ENCODE measurements at places on chromosomes 7 and 10.

- DNase-seq = peak; percentile 58
These were observed 247.3 kb downstream of the SEMA3A start for GRCh38 chr7:83947260-83947659.

GRCh38 chr7:106584914-106585759 is 75.8 kb downstream of the CCDC71L start:
- no peak for DNase-seq

DNA sequence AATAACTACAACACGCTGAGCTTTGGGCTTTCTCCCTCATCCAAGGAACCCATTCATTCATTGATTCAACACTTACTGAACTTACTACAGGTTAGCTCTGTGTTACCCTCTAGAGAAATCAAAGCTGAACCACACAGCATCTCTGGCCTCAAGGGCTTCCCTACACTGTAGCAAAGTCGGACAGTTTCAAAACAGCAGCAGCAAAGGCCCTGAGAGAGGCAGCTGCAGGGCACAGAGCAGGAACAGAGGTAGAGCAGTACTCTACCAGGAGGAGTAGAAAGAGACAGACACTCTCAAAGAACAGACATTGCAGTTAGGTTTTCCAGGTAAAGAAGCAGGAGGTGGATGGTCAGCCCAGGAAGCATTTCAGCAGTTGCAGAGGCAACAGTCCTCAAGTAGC is 16.1 kb downstream of the DOCK4 start:
- no peak for DNase-seq

- no peak for DNase-seq
These were observed 577.7 kb upstream of the AUTS2 start for GRCh38 chr7:69020536-69020935.

DNA sequence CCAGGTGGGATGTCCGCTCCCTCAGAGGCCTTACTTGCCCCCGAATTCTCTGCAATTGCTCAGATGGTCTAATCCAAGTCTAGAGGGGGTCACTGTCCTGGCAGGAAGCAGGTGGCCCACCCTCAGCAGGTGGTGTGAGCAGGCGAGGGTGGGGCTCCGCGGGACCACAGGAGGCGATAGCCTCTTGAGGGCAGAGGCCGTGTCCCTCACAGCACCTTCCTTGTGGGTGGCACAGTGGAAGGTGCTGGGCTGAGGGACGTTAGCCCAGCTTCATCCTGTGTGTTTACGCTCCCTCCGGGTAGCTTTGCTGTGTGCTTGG is 38.3 kb upstream of the INPP5A start:
- DNase-seq = no peak

DNA sequence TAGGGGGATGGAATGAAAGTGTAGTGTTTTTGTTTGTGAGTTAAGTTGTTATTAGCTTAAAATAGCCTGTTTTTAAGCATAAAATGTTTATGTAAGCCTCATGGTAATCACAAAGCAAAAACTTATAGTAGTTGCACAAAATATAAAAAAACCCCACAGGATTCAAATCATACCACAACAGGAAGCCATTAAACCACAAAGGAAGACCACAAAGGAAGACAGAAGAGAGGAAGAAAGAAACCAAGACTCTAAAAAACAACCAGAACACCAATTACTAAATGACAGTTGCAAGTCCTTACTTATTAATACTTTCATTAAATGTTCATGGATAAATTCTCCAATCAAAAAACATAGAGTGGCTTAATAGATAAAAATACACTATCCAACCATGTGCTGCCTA is 63.6 kb downstream of the ANKRD7 start:
- DNase-seq = no peak

GRCh38 chr10:74991435-74991834 is 120.0 kb upstream of the SAMD8 start:
- DNase-seq = peak; percentile 35
